Hindlimb muscle (tissue), 1 donor: ENCODE measurements at places on chromosomes 5 and 9. TPM values are rescaled to one million over a fixed set of nuclear protein-coding genes. Genes with fewer than 3 reads are reported as not detected.

DNA sequence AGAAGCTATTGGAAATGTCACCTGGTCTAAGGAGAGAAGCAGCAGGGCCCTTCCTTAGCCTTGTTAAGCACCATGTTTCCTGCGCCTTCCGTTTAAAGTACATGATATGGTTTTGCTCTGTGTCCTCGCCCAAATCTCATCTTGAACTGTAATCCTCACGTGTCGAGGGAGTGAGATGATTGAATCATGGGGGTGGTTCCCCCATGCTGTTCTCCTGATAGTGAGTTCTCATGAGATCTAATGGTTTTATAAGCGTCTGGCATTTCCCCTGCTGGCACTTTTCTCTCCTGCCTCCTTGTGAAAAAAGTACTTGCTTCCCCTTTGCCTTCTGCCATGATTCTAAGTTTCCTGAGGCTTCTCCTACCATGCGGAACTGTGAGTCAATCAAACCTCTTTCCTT lies 49.7 kb downstream of the PRDM6 start:
- no peak for DNase-seq

The PCDHGC3 gene
- polyA plus RNA-seq, result 119 TPM

DNA sequence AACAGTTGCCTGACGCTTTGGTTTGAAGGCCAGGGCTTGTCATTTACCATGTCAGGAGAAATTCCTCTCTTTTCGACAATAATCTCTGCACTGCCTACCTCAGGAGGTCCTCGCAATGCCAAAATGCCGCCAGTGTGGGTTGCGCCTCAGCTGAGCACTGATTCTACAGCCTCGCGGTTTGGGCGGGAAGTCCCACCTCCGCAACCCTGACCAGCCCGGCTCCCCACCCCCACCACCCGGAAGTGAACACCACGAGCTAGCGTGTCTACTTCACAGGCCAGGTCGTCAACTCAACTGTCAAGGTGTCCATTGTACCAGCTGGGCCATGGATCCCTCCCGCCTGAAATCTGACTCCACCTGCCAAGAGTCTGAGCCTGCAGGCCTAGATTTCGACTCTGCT lies at the start of gene TPD52L3:
TSS of gene TPD52L3 (plus strand) at position 273 of the 400 bp plus-strand sequence. CDS start 221 bp downstream, outside the sequence.
- no peak for DNase-seq

- no peak for DNase-seq
Observed at GRCh38 chr9:8719833-8720486, 920.4 kb upstream of the DMAC1 start.

GRCh38 chr9:15077946-15078729 lies 167.9 kb upstream of the FREM1 start:
- DNase-seq, result no peak

DNA sequence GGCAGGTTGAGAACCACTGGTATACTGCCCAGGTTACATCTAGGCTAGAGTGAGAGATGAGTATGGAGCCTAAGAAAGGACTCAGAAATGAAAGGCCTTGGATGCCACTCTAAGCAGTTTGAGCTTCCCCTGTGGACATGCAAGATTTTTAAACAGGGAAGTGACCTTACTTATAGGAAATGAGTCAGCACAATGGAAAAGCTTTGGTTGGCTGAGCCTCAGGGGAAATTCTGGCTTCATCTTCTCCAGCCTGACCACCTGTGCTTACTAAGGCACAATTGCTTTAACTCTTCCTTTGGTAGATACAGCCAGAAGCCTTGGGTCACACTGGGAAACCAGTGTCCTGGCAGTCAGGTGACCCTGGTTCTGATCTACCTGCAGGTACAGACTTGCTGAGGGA lies 380.2 kb upstream of the ZNF462 start:
- peak; percentile 41 for DNase-seq

- no peak for DNase-seq
Observed at GRCh38 chr5:158256096-158256495, 397.2 kb upstream of the CLINT1 start.

DNA sequence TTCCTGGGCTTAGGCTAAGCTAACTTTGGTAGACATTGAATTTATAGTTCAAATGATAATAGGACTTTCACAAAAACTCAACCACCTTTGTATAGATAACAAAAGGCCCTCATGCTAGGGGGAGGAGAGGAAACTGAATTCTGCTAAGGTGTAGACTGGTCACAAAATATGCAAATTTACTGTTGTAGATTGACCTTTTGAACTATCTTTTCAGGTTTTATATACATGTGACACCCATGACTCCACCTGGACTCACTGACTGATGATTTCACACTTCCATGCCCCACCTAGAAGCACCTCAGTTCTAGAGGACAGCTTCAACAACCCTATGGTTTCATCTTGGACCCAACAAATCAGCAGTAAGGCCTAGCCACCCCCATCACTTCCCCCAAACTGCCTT lies 165.7 kb downstream of the CEMIP2 start:
- DNase-seq, result no peak

The KIAA0825 gene
- polyA plus RNA-seq, result 2.1 TPM

The LCN15 gene
- 0.62 TPM for polyA plus RNA-seq
